CD4-positive, alpha-beta T cell (primary cell): ENCODE measurements at places on chromosomes 3 and 15. TPM values are rescaled to one million over a fixed set of nuclear protein-coding genes. Genes with fewer than 3 reads are reported as not detected.

DNA sequence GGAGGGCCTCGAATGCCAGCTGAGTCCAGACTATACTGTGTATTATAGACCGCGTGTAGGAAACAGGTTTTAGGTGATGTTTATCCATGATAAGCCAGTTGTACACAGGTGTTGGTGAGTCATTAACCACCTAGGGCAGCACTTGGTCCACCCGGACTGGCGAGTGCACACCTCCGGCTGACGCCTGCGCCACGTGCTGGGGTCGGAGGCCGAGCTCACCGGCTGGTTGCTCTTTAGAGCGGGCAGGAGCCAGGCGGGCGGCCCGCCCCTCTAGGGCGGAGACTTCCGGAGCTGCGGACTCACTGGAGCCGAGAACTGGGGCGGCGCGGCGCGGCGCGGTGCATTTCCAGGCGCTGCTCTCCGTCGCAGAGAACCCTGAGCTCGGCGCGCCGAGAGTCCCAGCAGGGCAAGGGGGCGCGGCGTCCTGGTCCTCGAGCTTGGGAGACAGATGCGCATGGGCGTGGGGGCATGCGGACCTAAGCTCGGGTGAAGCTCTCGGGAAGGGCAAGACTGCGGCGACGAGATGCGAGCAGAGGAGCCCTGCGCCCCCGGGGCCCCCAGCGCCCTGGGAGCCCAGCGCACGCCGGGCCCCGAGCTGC is at the start of gene ESYT3:
Gene ESYT3 (plus strand): TSS at position 341 of the 599 bp plus-strand sequence. CDS start 183 bp downstream, at position 524.
- DNase-seq, result peak; percentile 13

- no peak for DNase-seq
These were observed 15.2 kb downstream of the CDIN1 start for GRCh38 chr15:36594556-36595090.

DNA sequence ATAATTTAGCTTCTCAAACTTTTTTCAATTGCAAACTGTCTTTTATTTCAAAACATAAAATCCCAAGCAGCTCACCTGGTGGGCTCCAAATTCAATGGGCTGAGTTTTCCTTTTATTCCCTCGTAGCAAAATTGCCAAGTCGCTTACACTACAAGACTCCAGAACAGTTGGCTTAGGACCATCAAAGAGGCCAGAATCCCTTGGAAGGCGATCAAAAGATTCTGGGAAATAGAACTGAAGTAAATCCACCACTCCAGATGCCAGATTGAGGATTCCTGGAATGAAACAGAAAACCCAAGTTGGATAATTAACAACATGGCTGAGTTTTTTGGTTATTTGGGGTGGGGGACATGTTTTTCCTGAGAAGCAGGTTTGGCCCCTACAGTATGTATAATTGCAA is 87.7 kb upstream of the DCLK3 start:
- no peak for DNase-seq

GRCh38 chr3:71671216-71671845 is 53.9 kb downstream of the EIF4E3 start:
- DNase-seq, result no peak

DNA sequence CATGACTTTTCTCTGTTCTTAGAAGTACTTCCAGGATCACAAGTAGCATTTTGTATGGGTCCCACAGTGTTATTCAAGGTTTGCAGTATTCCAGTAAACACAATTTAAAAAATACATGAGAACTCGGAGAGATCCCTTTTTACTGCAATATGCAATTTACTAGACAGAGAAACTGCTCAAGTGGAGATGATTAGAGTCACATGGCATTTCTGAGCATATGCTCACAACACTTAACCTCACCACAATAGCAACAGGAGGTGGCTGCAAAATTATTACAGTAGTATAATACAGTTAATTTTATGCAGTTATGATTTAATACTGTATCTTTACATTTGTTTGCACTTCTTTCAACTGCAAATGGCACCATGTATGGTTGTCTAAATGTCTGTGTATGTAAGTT is 87.5 kb downstream of the PIK3CB start:
- DNase-seq, result no peak

DNA sequence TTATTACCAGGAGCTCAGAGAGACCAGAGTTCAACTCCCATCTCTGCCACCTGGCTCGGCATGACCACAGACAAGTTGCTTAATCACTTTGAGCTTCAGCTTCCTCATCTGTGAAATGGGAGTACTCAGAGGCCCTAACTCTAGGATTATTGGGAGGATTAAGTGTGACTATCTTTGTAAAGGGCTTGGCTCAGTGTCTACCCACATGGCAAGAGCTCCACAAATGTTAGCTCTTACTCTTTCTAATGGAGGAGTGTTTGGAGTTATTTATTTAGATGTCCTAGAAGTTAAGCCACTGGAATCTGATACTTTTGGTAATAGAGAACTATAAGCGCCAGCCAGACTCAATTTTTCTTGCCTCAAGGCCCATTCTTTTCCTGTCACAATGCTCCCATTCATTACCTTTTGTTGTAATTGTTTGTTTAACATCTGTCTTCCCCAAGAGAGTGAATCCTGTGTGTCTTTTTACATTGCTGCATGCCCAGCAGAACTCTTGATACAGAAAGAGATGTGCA is 12.3 kb upstream of the LMCD1 start:
- DNase-seq, result no peak

GRCh38 chr15:29103824-29104565 is 165.6 kb downstream of the NSMCE3 start:
- DNase-seq, result peak; percentile 47

DNA sequence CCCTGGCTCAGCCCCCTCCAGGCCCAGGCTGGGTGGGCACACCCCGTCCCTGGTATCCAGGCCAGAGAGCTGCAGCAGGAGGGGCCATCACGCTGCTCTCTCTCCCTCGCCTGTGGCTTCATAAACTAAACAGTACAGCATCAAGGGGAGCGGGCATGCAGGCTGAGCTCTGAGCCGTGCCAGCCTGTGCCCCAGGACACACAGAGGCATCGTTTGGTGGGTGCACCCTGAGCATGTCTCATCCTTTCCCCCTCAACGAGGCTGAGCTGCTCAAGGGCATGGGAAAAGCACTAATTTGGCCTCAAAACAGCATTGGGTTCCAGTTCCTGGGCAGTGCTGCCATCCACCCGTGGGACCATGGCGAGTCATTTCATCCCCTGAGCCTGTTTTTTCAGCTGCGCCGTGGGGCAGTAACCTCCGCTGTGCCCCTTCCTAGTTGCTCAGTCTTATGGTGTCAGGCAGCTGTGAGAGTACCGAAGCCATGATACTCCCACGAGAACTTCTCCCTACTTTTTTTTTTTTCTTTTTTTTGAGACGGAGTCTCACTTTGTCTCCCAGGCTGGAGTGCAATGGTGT is 79.6 kb downstream of the CPN2 start:
- DNase-seq, result no peak

GRCh38 chr3:4595710-4596113 is 102.6 kb downstream of the ITPR1 start:
- no peak for DNase-seq

DNA sequence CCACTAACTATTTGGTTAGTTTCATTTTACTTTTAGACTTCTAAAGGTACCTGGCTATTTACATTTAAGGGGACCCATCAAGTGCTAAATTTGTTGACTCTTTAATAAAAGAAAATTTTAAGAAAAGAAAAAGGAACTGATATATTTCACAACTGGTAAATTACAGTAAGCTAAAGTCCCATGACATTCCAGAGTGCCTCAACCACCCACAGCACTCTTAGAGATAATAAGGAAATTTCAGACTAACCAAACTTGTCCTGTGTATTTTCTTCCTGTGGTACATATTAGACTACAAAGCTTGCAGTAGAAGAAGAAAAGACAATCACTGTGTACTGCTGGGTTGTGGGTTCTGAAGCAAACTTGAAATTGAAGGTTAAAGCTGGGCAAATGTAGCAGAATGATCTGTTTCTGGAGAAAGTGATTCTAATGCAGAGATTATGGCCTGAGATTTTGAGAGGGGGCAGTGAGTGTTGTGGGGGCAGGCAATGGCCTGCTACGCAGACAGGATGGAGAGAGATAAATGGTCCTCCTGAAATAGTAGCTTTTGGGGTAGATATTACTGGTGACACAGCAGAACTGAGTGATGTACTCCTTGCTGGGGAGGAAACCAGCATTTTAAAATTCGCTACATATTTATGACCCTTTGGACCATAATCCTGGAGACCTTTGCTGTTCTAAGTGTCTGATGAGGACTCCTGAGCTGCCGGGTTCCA is 24.5 kb upstream of the MFSD1 start:
- no peak for DNase-seq

GRCh38 chr3:114380233-114380651 is 86.4 kb downstream of the TIGIT start:
- no peak for DNase-seq

GRCh38 chr3:156648086-156648485 is 26.3 kb upstream of the TIPARP start:
- DNase-seq, result no peak

DNA sequence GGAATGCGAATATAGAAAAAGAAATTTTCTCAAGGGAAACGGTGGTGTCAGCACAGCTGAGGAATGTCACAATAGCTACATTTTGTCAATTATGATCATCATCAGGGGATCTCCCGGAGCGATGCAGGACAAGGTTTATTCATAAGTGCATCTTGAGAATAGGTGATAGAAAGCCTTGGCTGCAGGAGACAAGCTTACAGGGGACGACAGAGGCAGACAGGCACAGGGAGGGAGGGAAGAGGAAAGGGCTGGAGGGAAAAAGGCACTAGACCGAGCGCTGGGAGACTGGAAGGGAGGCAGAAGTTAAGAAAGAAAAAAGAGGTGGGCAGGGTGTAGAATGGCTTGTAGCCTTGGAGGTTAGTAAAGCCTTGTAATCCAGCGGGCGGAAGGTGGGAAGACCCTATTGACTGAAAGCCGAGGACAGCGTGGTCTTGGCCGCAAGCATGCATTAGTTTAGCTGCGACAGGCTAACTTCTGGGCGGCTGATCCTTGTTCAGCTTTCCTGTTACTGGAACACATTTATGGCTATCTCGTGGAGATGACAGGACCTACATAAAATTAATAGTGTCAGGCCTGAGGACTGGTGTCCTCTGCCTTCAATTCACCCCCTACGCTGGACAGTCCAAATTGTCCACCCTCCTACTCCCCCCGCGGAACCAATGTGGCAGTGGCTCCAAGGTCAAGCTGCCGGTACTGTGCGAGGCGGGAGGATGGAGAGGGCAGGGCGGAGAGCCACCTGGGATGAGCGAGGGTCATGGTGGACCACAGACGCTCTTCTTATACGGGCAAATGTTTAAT is 1.4 kb upstream of the NECTIN3 start:
- DNase-seq, result no peak

- no peak for DNase-seq
These were observed 38.9 kb upstream of the TPRG1 start for GRCh38 chr3:189132839-189133238.

GRCh38 chr3:24713516-24713915 is 218.9 kb upstream of the THRB start:
- no peak for DNase-seq

- DNase-seq, result no peak
These were observed 319.6 kb upstream of the TBC1D5 start for GRCh38 chr3:18061737-18062656.

GRCh38 chr15:41782371-41783282 is 8.3 kb downstream of the MAPKBP1 start:
- DNase-seq, result no peak

GRCh38 chr3:4850928-4851265 is 128.3 kb upstream of the BHLHE40 start:
- peak; percentile 77 for DNase-seq

DNA sequence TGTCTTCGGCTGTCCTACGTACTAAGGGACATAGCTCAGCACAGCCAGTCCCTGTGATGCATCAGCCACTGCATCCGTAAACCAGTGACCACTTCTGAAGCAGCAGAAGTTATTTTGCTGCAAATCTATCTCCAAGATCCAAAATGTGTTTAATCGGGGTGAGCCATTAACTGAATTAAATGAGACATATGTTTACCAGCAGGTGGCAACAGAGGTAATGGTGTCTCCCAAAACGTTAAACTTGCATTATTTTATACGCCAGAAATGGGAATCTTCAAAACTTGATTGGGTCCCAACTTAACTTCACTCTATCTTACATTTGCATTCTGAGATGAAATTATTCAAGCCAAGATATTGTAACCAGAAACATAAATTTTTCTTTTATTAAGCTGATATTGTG is 75.3 kb upstream of the BOC start:
- no peak for DNase-seq

GRCh38 chr3:101950510-101950909 is 101.2 kb downstream of the NFKBIZ start:
- no peak for DNase-seq

DNA sequence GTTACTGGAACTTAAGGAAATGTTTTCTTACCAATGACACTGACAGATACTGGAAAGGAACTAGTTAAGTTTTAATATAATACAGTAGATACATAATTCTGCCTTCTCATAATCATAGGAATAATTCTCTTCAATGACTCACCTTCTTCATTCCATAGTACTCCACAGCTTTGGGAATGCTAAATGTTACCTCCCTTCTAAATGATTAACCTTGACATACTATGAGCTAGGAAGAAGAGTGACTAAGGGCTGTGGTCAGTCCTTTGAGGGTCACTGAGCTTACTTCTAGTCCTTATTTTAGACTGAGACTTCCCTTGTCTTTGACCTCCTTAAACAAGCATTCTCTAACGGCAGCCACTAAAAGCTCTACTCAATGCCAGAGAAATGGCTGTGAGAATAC is 69.6 kb upstream of the PPIB start:
- no peak for DNase-seq

DNA sequence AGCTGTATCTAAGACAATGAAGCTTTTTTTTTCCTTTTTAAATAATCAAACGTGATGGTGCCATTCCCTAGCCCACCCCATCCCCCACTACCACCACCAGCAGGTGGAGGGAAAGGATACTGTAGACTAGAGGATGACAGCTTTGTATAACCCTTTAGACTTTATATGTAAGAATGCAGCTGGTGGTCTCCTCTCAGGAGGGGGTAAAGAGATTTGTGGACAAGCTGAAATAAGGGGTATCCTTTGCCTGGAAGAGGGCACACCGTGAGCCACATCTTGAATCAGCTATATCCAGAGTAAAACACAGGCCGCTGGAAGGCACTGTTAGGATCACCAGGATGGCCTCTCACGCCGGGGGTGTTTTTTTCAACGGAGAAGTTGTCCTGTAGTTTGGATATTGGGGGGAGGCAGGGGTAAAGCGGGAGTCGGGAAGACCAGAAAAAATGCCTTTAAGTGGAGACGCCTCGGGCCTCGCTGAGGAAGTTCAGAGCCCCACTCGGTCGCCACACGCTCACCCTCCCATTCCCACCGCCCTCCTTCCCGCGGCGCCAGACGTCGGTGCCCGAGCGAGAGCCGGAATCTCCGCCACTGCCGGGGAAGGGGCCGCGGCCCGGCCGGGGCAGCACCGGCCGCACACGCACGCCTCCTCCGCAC is 986 bp downstream of the KPNA4 start:
- peak; percentile 24 for DNase-seq

DNA sequence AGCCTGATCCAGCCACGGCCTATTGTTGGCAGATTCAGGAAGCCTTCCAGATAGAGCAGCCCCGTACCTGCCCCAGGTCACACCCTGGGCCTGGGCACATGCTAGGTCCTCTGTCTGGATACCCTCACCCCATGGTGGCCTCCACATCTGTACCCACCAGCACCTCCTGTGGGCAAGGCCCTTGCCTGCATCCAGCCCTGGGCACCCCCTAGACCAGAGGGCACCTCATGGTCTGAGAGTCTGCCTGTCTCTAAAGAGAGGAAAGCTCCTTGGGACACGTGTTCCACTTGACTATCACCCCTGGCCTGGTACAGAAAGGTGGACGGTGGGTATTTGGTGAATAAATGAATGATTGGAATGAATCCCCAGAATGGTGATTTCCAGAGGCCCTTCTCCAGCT is 8.9 kb upstream of the COMMD4 start:
- DNase-seq, result no peak

TMIE gene
- total RNA-seq, result 1.2 TPM

BBS4 gene
- 8.6 TPM for total RNA-seq

MAGI1 gene
- total RNA-seq, result not detected

SNURF gene
- 30.1 TPM for total RNA-seq

TMEM212 gene
- not detected for total RNA-seq
